ENCODE measurements at places on chromosomes 6 and 20.

GRCh38 chr6:101539510-101540245 lies 146.2 kb downstream of the GRIK2 start:
- no peak overlapping the region for H3K27ac ChIP-seq
- H3K36me3 ChIP-seq: no peaks in the 10 kb centered on the region
- no peaks in the 10 kb centered on the region for H3K27me3 ChIP-seq
- no peak for DNase-seq
- no peaks in the 10 kb centered on the region for H3K4me1 ChIP-seq

DNA sequence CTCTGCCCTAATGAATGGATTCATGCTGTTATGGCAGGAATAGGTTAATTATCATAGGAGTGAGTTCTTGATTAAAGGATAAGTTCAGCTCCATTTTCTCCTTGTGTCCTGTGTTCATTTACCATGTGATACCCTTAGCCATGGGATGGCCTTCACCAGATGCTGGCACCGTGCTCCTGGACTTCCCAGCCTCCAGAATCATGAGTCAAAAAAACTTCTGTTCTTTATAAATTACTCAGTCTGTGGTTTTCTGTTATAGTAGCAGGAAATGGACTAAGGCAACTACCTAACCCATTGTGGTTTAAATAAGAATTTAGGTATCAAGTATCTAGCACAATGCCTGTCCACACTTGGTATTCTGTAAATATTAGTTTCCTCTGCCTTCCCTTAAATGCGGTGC lies 223.5 kb downstream of the MEI4 start:
- no peaks in the 10 kb centered on the region for H3K27me3 ChIP-seq
- H3K36me3 ChIP-seq: no peaks in the 10 kb centered on the region
- H3K4me3 ChIP-seq: no peak overlapping the region
- H3K4me1 ChIP-seq: peaks cover 17% of the 10 kb centered on the region
- no peak overlapping the region for H3K27ac ChIP-seq
- DNase-seq: no peak

DNA sequence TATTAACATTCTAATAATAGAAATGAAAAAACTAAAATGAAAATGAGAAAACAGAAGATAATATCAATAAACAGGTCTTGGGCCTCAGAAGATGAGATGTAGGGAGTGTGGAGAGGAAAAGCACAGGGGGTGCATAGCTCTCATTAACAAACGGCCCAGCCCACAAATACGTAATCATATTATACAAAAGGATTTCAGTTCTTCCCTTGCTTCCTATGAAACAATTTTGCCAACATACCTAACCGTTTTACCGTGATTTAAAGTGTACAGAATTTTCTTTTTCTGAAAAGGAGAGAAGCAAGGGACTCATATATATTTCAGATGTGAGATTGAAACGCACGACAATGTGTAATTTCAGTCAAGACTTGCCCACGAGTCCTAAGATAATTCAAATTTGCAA lies 136.0 kb downstream of the HFE start:
- peaks cover 27% of the 10 kb centered on the region for H3K4me1 ChIP-seq
- H3K36me3 ChIP-seq: no peaks in the 10 kb centered on the region
- no peaks in the 10 kb centered on the region for H3K27me3 ChIP-seq
- H3K27ac ChIP-seq: no peak overlapping the region

- H3K27ac ChIP-seq: no peak overlapping the region
- H3K4me1 ChIP-seq: peaks cover 30% of the 10 kb centered on the region
- no peak overlapping the region for H3K4me3 ChIP-seq
These were observed 82.2 kb downstream of the WDR27 start for GRCh38 chr6:169619650-169620049.

DNA sequence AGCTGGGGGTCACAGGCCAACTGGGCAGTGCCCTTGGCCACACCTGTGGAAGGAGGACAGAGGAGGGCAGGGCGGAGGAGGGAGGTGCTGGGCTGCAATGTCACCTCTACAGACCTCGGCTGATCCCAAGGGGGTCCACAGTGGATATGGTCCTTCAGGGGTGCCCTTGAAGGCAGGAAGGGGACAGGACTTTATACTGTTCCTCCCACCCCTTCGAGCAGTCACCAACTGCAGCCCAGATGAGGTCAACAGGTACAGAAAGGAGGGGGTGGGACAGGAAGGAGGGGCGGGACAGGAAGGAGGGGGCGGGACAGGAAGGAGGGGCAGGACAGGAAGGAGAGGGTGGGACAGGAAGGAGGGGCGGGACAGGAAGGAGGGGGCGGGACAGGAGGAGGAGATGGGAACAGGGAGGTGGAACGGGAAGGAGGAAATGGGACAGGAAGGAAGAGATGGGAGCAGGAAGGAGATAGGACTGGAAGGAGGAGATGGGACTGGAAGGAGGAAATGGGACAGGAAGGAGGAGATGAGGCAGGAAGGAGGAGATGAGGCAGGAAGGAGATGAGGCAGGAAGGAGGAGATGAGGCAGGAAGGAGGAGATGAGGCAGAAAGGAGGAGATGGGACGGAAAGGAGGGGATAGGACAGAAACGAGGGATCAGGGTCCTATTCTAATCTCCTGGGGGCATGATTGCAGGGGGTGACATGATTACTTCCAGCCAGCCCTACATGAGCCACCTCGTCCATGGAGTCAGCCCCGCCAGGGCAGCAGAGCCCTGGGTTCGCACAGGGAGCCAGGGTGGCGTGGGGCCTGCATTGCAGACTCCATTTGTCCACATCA lies 19.4 kb upstream of the MRGBP start:
- H3K4me3 ChIP-seq: no peak overlapping the region
- H3K27me3 ChIP-seq: peaks cover 5% of the 10 kb centered on the region
- H3K36me3 ChIP-seq: no peaks in the 10 kb centered on the region
- peaks cover 24% of the 10 kb centered on the region for H3K4me1 ChIP-seq
- H3K27ac ChIP-seq: peak overlapping the region; percentile 75

GRCh38 chr6:91438570-91438969 lies 851.7 kb upstream of the MAP3K7 start:
- no peak for DNase-seq
- H3K4me3 ChIP-seq: no peak overlapping the region
- peaks cover 4% of the 10 kb centered on the region for H3K36me3 ChIP-seq
- no peaks in the 10 kb centered on the region for H3K27me3 ChIP-seq
- no peak overlapping the region for H3K27ac ChIP-seq

DNA sequence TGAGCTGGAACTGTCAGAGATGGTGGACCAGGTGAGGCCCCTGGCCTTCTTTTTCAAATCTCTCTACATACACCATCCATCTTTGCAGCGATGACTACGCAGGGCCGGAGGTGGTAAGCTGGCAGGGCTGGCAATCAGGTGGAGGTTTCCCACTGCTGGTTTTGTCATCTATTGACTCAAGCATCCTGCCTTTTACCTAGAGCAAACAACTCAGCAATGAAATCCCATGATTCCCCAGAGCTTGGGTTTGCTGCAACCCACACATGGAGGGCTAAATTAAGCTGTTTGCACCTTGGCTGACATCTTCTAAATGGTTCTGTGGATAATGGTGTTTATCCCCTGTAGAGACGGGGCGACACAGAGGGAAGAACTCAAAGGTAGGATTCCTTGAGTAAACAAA lies 170.2 kb downstream of the SCP2D1 start:
- H3K4me1 ChIP-seq: no peaks in the 10 kb centered on the region
- no peak for DNase-seq
- H3K4me3 ChIP-seq: no peak overlapping the region
- no peak overlapping the region for H3K27ac ChIP-seq

GRCh38 chr6:145967549-145967948 lies 3.4 kb upstream of the SHPRH start:
- no peak overlapping the region for H3K27ac ChIP-seq
- no peak overlapping the region for H3K4me3 ChIP-seq
- H3K36me3 ChIP-seq: peaks cover 2% of the 10 kb centered on the region
- no peak for DNase-seq

- H3K27me3 ChIP-seq: no peaks in the 10 kb centered on the region
- H3K4me1 ChIP-seq: peaks cover 6% of the 10 kb centered on the region
- no peaks in the 10 kb centered on the region for H3K36me3 ChIP-seq
- H3K27ac ChIP-seq: peak overlapping the region; percentile 64
- no peak overlapping the region for H3K4me3 ChIP-seq
These were observed 3.3 kb downstream of the PLN start for GRCh38 chr6:118551063-118552053.

DNA sequence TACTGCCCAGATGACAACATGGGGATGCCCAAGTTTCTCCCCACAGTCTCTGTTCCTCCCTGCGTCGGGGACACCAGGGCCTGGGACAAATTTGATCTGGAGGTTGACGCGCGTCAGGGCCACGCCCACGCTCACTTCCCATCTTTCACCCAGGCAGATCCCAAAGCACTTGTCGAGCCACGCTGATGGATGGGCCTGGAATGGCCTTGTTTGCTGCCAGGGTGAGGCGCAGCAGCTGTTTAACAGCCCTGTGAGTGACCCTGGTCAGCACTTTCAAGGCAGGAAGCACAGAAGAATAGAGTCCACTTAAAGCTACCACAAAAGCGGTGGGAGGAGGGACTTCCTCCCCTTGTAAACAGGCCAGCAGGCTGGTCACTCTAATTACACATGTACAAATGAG lies 324.7 kb upstream of the JARID2 start:
- peak; percentile 40 for DNase-seq
- H3K27me3 ChIP-seq: no peaks in the 10 kb centered on the region
- H3K4me1 ChIP-seq: peaks cover 73% of the 10 kb centered on the region

- H3K27me3 ChIP-seq: no peaks in the 10 kb centered on the region
- no peak overlapping the region for H3K4me3 ChIP-seq
- peaks cover 9% of the 10 kb centered on the region for H3K4me1 ChIP-seq
- no peak overlapping the region for H3K27ac ChIP-seq
- no peaks in the 10 kb centered on the region for H3K36me3 ChIP-seq
These were observed 6.9 kb upstream of the CITED2 start for GRCh38 chr6:139381216-139381865.

GRCh38 chr6:25465941-25466340 lies 186.1 kb upstream of the SCGN start:
- no peak overlapping the region for H3K4me3 ChIP-seq
- H3K27ac ChIP-seq: no peak overlapping the region
- H3K27me3 ChIP-seq: no peaks in the 10 kb centered on the region
- no peak for DNase-seq

GRCh38 chr6:56356426-56356825 lies 109.0 kb upstream of the COL21A1 start:
- H3K4me3 ChIP-seq: no peak overlapping the region
- H3K27me3 ChIP-seq: no peaks in the 10 kb centered on the region
- H3K36me3 ChIP-seq: peaks cover 2% of the 10 kb centered on the region
- H3K4me1 ChIP-seq: peaks cover 9% of the 10 kb centered on the region
- no peak overlapping the region for H3K27ac ChIP-seq

GRCh38 chr6:99521633-99522151 lies 6.5 kb upstream of the USP45 start:
- H3K36me3 ChIP-seq: no peaks in the 10 kb centered on the region
- H3K27ac ChIP-seq: peak overlapping the region; percentile 97
- no peak for DNase-seq
- no peaks in the 10 kb centered on the region for H3K27me3 ChIP-seq
- H3K4me1 ChIP-seq: peaks cover 27% of the 10 kb centered on the region

GRCh38 chr6:17103715-17104114 lies 1.9 kb downstream of the STMND1 start:
- peak overlapping the region; percentile 28 for H3K4me3 ChIP-seq
- H3K4me1 ChIP-seq: peaks cover 13% of the 10 kb centered on the region
- H3K36me3 ChIP-seq: no peaks in the 10 kb centered on the region
- no peak overlapping the region for H3K27ac ChIP-seq

GRCh38 chr6:70394518-70395300 lies 18.6 kb upstream of the FAM135A start:
- no peaks in the 10 kb centered on the region for H3K4me1 ChIP-seq
- H3K4me3 ChIP-seq: no peak overlapping the region
- DNase-seq: no peak

- H3K27ac ChIP-seq: no peak overlapping the region
- DNase-seq: no peak
These were observed 1207.2 kb upstream of the CITED2 start for GRCh38 chr6:140581601-140582000.

Measured in neural crest cell (in vitro differentiated cells).